ENCODE measurements at places on chromosomes 3 and 15.

DNA sequence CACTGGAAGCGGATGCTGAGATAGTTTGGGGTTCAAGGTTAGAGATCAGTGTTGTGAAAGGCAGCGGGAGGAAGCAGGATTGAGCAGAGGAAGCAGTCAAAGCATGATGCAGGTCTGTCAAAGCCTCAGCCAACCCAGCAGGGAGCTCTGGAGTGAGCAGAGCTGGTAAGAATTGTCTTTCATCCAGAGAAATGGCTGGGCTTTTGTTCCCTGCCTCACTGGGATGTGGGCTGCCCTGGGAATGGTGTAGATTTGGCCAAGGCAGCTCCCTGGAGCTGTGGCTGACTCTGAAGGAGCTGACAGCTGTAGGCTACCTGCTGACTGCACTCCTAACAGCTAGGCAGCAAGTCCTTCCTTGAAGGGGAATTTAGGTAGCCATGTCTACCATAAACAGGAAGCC, 61.9 kb upstream of the STXBP5L start:
- no peak for DNase-seq

GRCh38 chr15:72706266-72706665, 20.3 kb downstream of the BBS4 start:
- no peak for DNase-seq

DNA sequence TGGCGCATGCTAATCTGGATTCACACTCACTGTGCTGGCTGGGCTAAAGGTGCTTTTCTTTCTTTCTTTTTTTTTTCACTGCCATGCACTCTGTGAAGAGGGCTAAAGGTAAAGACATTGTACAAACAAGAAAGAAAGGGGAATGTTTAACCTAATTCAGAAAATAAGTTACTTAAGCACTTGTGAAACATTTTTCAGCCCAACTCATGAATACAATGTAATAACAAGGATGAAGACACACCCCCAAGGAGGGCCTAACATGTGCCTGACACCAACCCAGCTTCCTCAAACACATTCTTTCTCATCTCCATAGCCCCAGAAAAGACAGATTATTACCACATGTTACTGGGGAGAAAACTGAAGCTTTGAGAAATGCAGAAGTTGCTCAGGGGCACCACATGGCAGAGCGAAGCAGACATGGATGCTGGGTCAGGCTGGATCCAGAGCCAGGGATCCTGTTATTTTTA, 5.7 kb downstream of the STIMATE start:
- peak; percentile 34 for DNase-seq

DNA sequence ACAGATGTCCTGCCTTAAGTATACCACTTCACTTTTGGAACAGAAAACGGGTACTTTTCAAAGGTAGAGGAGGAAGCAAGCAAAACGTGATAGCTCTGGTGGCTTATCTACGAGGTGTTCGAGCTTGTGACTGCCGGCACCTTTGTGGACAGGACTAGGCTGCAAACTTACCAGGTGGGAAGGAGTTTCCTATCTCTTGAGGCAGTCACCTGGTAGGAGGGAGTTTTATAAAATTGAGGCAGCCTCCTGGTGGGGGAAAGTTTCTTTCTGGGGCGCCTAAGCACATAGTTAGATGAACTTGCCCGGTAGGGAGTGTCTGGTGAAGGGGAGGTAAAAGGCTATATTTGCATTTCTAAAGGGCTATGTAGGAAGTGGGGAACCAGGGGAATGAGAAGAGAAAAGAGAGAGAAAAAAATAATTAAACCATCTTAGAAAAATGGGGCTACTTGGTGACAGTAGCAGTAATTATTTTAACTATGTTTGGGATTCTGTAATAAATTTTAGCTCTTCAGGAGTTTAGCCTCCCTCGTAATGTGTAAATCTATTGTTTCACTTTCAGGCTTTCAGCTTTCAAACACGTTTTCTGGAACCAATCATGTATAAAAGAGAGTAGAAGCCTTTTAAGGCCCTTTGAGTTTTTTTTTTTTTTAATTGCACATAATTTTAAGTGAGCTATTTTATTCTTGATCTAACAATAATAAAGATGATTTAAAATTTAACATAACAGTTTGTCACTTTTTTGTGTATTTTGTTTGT, 131.0 kb downstream of the IL5RA start:
- DNase-seq, result no peak

- DNase-seq, result peak; percentile 15
Measured at GRCh38 chr15:44427756-44428724, 611 bp downstream of the CTDSPL2 start.

Data from germinal center (tissue), 1 donor.